ENCODE measurements at places on chromosomes 3 and 15. TPM values are rescaled to one million over a fixed set of nuclear protein-coding genes. Genes with fewer than 3 reads are reported as not detected.

DNAJB8 gene
- total RNA-seq = not detected

COL6A5 gene
- not detected for total RNA-seq

ARPIN gene
- total RNA-seq = 12.4 TPM

ALPK3 gene
- 0.03 TPM for total RNA-seq

PLSCR2 gene
- total RNA-seq = not detected

TSC22D2 gene
- total RNA-seq = 10.5 TPM

SAXO2 gene
- total RNA-seq = 3.6 TPM

HCLS1 gene
- 0.45 TPM for total RNA-seq

TLR9 gene
- not detected for total RNA-seq

HAUS2 gene
- 18.4 TPM for total RNA-seq

CDHR4 gene
- total RNA-seq = 0.53 TPM

TMEM108 gene
- total RNA-seq = not detected

TRPM1 gene
- not detected for total RNA-seq
